ENCODE measurements at places on chromosomes 1 and 21.

DNA sequence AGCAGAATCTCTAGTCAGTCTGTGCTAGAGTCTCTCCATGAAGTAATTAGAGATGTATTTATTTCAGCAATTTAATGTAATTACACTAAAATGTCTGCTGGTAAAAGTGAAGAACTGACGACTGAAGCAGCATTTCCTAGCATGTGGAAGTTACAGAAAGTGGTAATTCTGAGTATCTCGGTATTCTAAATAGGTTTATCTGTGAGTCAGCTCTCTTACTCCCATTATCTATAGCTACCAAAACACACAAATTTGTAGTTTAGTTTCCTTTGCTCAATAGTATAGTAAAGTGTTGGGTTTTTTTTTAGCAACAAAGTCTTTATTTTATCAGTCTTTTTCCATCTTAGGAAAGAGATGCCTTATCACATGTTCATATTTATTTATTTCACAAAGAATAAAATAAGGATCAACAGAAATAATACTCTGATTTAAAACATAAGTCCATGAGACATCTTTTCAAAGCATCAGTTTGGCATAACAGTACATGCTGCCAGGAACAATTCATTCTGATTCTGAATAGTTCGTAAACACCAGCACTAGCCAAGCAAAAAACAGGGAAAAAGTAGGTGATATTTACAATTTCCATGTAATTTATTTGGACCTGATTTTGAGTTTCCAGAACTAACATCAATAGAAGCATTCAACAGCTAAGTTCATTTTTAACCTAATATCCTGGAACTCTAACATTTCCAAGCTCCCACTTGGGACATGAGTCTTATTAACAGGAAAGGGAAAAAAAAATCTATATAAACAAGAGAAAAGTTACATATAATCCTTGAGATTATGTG, 76.3 kb downstream of the KCNT2 start:
- no peak for DNase-seq

- no peak for DNase-seq
Measured at GRCh38 chr1:10402729-10403274, 3.9 kb downstream of the PGD start.

- no peak for DNase-seq
Measured at GRCh38 chr1:209218981-209219380, 364.5 kb upstream of the CAMK1G start.

DNA sequence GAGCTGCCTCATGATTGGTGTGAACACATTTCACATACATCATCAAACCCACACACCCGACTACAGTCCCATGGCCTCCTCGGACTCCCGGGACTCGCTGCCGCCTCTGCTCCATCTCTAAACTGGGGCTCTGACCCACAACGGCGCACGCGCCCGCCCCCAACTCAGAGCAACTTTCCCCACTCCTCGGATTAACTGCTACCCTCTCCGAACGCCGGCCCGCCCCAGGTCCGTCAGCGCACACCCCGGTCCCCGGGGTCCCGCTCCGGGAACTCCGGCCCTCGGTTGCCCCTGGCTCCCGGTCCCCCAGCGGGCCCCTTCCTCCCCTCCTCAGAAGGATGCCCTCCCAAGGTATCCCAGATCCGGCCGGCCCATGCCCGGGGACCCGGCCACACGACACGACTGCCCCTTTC, 740 bp downstream of the DSTYK start:
- DNase-seq = peak; percentile 13

DNA sequence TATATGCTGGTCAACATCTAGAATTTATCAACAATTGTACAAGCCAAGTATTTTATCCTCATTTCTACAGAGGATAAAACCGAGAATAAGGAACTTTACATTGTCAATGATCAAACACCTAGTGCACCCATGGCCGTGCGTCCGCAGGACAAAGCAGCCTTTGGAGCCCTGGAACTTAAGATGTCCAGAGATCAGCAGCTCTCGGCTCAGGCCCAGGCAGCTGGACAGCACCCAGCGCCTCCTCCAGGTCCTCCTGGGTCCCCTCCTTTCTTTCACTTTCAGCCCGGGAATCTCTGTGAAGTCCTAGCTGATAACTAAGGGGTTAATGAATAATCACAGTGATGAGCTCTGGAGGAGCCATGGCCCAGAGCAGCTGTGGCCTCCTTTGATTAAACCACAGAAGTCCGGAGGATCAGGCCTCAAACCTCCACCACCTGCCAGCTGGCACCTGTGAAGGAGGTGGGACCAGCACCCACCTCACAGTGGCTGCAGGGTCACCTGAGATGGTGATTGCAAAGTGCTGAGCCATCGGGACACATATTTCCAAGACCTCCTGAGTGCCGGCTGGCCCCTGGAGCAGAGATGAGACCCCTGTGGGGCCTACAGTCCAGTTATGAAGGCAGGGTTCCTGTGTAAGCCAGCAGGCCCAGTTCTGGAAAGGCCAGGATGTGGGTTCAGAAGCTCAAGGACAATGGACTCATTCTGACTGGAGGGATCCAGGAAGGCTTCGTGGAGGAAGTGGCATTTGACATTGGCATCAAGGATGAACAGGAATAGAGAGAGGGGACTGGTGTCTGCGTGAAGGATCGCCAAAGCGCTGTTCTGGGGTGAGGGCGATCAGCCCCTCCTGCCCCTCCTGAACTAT, 11.6 kb upstream of the SAMD11 start:
- no peak for DNase-seq

GRCh38 chr1:248750496-248750895, 5.1 kb downstream of the LYPD8 start:
- DNase-seq = no peak

DNA sequence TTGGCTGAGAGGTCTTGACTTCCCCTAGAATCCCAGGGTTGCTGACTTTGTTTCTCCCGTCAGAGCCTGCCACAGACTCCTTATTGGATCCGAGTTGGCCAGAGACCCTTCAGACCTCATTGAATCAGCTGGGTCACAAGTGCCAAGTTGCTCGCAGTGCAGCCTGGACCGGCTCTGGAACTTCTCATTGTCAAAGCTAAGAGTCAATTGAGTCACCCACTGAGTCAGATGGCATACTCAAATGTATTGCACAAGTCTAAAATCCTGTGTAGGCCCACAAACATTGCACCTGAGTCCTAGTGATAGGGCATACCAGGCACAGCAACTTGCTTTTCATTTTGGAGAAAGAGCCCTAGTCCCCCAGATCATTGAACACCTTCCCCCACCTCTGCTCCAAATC, 20.4 kb upstream of the SCAF4 start:
- DNase-seq = no peak

- DNase-seq = no peak
Measured at GRCh38 chr1:6208723-6209660, 3.1 kb downstream of the RNF207 start.

- DNase-seq = no peak
Measured at GRCh38 chr1:226154593-226154992, 31.9 kb downstream of the ACBD3 start.

DNA sequence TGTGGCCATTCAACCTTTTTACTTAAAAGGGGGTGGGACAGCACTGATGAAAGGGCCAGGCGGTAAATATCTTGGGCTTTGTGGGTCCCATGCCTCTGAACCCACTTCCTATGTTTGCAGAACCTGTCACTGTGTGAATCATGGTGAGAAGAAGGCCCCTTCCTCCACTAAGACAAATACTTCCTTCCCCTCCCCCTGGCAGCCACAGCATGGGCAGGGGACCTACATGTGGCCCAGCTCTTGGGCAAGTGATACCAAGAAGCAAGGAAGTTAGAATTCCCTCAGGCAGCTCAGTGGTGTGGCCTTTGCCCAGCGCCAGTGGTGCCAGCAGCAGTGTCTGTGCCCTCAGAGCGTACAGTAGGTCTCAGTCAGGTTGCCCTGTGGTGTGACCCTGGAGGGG, 168.6 kb downstream of the TRIM33 start:
- DNase-seq = no peak
